ENCODE measurements at places on chromosomes 2 and 18.

DNA sequence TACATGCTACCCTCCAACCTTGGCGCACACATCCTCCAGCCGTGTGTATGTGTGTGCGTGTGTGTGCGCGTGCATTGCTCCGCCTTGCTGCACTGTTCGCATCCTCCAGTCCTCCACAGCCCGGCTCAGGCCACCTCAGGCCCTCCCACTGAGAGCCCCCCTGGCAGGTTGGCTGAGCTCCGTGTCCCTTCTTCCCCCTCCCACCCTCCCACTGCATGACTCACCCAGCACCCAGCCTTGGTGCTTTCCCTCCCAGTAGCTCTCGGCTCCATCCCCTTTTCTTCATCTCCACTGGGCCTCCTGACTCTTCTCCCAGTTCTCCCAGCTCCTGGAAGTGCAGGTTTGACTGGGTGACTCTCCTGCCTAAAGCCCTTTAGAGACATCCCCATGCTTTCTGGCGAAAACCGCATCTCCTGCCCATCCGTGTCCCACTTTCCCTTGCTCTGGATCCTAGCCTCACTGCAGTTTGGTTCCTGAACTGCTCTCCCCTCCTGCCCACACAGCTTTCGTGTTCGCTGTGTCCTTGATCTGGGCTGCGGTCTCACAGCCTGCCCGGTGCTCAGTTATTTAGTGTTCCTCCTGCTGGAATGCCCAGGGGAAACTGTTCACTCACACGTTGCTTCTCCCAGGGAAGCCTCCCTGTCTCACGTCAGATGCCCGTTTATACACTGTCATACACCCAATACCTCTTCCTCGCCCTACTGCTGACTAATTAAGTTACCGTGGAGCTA is 4.9 kb downstream of the TMEM177 start:
- no peak for DNase-seq

GRCh38 chr2:214810671-214811070 is 1.2 kb upstream of the BARD1 start:
- DNase-seq = no peak

- no peak for DNase-seq
These were observed 13.6 kb downstream of the FLACC1 start for GRCh38 chr2:201343559-201343958.

- DNase-seq = no peak
These were observed 52.6 kb downstream of the TWIST2 start for GRCh38 chr2:238900511-238900910.

GRCh38 chr18:30709595-30709994 is 332.9 kb downstream of the DSC3 start:
- DNase-seq = no peak
